Type B pancreatic cell (in vitro differentiated cells): ENCODE measurements at places on chromosomes 3 and 15. TPM values are rescaled to one million over a fixed set of nuclear protein-coding genes. Genes with fewer than 3 reads are reported as not detected.

The FGD5 gene
- 1.6 and 15.3 TPM in 2 replicates for total RNA-seq

The LRRC28 gene
- total RNA-seq, result 26.9 and 27.0 TPM in 2 replicates

The CHP1 gene
- 89.6 and 114 TPM in 2 replicates for total RNA-seq

The SENP8 gene
- total RNA-seq, result 4.9 and 6.1 TPM in 2 replicates

The CCDC33 gene
- 2.2 and 5.0 TPM in 2 replicates for total RNA-seq

The CD86 gene
- not detected in 2 replicates for total RNA-seq
